ENCODE measurements at places on chromosomes 7 and 10.
A peak's percentile ranks its signal among the peaks of the same experiment; 100 is the strongest.

DNA sequence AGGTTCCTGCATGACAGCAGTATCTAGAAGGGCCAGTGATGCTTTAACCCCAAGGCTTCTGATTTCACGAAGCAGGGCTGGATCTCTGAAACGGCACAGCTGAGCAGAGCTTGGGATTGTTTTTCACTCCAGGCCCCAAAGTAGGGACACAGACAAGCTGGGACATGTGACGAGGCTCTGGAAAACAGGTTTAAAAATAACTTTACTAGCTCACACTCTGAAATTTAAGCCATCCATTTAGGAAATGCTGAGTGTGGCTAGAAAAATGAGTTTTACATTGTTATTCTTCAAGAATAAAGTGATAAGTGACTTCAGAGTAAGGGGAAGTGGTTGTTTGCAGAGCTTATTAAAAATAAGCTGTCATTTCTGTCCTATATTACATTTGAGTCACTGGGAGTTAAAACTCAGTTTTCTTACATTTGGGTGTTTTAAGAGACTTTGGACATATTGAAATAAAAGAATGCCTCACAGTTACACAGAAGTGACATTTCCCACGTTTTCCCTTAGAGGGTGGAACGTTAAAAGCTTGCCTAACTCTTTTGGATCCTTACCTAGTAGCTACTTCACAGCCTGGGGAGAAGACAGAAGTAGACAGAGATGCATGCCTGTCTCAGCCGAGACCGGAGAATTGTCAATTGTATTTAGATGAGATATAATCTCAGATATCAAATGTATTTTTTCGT lies 107.8 kb downstream of the GALNT17 start:
- no peaks in the 10 kb centered on the region for H3K36me3 ChIP-seq
- no peaks in the 10 kb centered on the region for H3K27me3 ChIP-seq
- H3K4me3 ChIP-seq: no peak overlapping the region
- peaks cover 42% of the 10 kb centered on the region for H3K4me1 ChIP-seq
- H3K27ac ChIP-seq: peak overlapping the region; percentile 81
- peak; percentile 83 for DNase-seq

- no peaks in the 10 kb centered on the region for H3K4me1 ChIP-seq
- H3K4me3 ChIP-seq: no peak overlapping the region
- DNase-seq: peak; percentile 63
- peak overlapping the region; percentile 45 for H3K27ac ChIP-seq
- H3K27me3 ChIP-seq: no peaks in the 10 kb centered on the region
These were observed 153.4 kb downstream of the BICC1 start for GRCh38 chr10:58666024-58666423.

- no peak overlapping the region for H3K4me3 ChIP-seq
- no peaks in the 10 kb centered on the region for H3K36me3 ChIP-seq
- no peak for DNase-seq
- no peaks in the 10 kb centered on the region for H3K27me3 ChIP-seq
- H3K27ac ChIP-seq: no peak overlapping the region
- no peaks in the 10 kb centered on the region for H3K4me1 ChIP-seq
These were observed 261.4 kb upstream of the YAE1 start for GRCh38 chr7:39304668-39305405.

DNA sequence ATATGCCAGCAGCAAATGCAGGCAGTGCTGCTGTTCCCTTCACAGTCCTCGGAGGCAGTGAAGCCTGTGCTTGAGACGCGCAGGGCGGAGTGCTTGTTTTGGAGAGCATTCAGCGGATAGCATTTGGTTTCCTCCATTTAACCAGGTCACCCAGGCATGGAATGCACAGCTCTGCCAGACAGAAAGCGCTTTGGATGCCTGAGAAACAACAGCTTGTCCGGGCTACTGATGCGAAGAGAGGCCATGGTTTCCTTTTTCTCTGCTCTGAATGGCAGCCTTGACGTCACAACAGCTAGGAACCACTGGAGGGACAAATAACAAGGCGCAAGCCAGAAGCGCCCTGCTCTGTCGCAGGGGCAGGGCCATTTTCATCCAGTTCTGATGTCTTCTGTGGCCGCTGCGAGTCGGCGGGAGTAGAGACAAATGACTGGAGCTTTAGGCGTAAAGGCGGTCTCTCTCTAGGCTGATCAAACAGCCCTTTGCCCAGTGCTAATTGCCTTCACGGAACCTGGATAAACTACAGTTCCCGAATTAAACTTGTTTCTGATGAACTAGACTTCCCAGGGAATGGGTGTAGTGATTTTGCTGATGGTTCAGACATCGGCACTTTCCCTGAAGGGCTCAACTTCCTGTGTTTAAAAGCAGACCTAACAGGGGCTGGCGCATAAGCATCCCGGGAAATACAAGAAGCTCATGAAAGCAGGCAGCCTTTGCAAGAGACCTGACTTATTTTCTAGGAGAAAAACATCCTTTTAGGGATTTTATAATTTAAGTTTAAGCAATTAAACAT lies 187.6 kb upstream of the KLF14 start:
- H3K4me3 ChIP-seq: peak overlapping the region; percentile 28
- H3K27me3 ChIP-seq: peaks cover 3% of the 10 kb centered on the region
- no peaks in the 10 kb centered on the region for H3K36me3 ChIP-seq
- H3K4me1 ChIP-seq: peaks cover 6% of the 10 kb centered on the region

GRCh38 chr10:100934084-100934659 lies 21.4 kb downstream of the SLF2 start:
- H3K36me3 ChIP-seq: peaks cover 47% of the 10 kb centered on the region
- H3K4me3 ChIP-seq: no peak overlapping the region
- no peaks in the 10 kb centered on the region for H3K27me3 ChIP-seq
- no peak overlapping the region for H3K27ac ChIP-seq
- DNase-seq: no peak

- H3K27ac ChIP-seq: no peak overlapping the region
- H3K4me3 ChIP-seq: no peak overlapping the region
- H3K4me1 ChIP-seq: peaks cover 14% of the 10 kb centered on the region
- DNase-seq: no peak
These were observed 22.3 kb downstream of the ZNF783 start for GRCh38 chr7:149284343-149284742.

DNA sequence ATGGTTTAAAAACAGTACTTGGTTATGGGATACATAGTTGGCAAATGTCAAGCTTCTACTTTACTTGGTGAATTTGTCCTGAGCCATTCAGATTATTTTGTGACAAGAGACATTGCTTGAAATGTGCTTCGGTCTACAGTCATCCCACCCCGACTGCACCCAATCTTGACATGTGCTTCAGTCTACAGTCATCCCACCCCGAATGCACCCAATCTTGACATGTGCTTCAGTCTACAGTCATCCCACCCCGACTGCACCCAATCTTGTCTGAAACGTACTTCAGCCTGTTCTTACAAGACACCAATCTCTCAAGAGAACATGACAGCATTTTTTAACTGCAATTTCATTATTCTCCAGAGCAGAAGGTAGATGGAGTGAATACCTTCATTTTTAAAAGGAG lies 47.8 kb downstream of the PRKCQ start:
- H3K27me3 ChIP-seq: no peaks in the 10 kb centered on the region
- DNase-seq: no peak
- no peaks in the 10 kb centered on the region for H3K4me1 ChIP-seq
- H3K36me3 ChIP-seq: no peaks in the 10 kb centered on the region
- no peak overlapping the region for H3K4me3 ChIP-seq

Measured in muscle of leg (tissue), 16 donors.